ENCODE measurements at places on chromosomes 16 and 17. TPM values are rescaled to one million over a fixed set of nuclear protein-coding genes. Genes with fewer than 3 reads are reported as not detected.

The GNGT2 gene
- not detected for polyA plus RNA-seq

The DERL2 gene
- 31.0 TPM for polyA plus RNA-seq

The KCNH4 gene
- polyA plus RNA-seq = 1.3 TPM

The NUP88 gene
- 117 TPM for polyA plus RNA-seq

The TBC1D3K gene
- not detected for polyA plus RNA-seq

The RECQL5 gene
- polyA plus RNA-seq = 27.1 TPM

The CBFA2T3 gene
- polyA plus RNA-seq = 34.3 TPM

The P2RX5 gene
- polyA plus RNA-seq = 0.49 TPM

The IL34 gene
- polyA plus RNA-seq = 0.07 TPM

The CANT1 gene
- polyA plus RNA-seq = 25.2 TPM

The NPIPA8 gene
- 9.1 TPM for polyA plus RNA-seq

The TNFRSF17 gene
- not detected for polyA plus RNA-seq

The CAVIN1 gene
- polyA plus RNA-seq = 92.8 TPM
